Foreskin melanocyte (primary cell): ENCODE measurements at places on chromosomes 2 and 18.

DNA sequence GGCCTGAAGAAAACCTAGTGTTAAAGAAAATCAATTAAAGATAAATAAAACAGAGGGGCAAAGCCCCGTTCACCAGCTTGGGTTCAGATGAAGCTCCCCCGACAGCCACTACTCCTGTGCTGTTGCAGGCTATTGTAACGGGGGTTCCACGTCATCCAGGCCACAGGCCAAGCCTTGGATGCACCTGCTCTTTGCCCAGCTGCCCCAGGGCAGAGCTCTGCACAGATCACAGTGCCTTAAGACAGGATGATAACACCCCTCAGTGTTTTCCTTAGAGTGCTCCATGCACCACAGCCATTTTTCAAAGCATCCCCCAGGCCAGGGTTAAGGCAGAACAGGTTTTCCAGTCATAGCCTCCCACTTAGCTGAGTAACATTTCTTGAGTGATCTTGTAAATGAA is 32.0 kb downstream of the FASTKD2 start:
- no peak for DNase-seq

DNA sequence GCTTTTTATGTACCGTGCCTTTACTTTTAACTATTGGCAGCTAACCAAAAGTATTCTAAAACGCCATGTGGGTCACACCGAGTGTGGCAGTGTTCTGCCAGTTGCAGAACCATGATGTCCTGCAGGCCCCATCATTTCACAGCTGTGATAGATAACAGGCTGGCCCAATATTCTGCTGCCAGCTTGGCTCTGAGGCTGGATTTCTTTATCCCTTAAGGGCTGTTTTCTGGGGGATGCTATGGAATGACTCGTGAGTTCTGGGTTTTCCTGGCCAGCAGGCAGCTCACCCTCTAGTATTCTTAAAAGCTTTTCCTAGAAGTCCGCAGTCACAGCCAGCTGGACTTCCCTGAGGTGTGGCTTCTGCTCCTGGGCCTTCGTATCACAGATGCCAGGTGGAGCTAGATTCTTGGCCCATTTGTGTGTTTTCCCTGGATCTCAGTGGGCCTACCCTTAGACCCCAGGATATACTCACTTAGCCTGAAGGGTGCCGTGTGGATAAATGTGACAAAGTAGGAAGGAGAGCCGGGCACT is 41.0 kb downstream of the FHOD3 start:
- no peak for DNase-seq

DNA sequence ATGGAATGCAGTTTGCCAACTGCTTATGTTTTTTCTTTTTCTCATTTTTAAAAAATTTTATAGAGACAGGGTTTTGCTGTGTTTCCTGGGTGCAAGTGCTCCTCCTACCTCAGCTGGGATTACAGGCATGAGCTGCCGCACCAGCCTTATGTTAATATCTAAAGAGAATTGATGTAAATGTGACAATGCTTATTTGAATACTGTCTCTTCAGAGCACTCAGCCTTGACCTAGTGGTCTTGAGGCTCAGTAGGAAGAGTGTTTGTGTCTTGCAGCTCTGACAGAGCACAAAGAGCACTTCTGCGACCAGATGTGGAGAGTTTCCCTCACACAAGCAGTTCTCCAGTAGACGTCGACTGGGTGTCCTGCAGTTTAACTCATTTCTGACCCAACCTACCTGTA is 55.3 kb downstream of the ARHGEF4 start:
- DNase-seq = no peak

DNA sequence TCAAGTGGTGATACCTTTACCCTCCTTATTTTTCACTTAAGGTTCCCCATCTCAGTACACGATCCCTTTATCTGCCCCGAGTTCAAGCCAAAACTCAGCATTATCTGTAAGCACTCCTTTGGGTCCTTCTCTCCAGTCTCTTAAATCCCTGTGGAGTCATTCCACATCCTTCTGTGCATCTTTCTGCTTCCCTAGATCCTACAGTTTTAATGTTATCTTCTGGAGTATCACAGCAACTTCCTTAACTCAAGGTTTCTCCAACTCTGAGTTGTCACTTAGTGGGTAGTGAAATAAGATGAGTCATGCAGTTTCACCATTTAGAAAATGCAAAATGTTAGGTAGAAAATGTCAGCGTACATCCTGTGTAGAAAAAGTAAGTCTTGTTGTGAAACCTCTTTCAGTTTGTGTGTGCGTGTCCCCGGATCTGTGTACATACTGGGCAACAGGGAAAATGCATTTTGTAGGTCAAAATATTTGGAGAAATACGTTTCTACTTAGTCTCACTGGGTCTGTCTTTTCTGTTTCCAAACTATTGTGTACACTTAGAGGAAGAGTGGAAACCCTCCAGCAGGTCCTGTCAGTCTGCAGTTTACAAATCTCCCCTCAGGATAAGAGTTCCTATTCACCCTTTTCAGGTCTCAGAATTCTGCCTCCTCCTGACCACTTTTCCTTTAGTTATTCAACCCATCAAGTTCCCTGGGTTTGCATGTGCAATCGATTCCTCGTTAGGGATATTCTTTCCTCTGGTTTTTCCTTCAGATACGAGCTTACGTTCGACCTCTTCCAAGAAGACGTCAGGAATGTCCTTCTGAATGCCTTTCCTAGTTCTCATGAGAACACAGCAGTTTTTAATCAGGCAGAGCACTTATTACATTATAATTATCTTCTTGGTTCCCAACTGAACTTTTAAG is 154.8 kb downstream of the TGIF1 start:
- peak; percentile 92 for DNase-seq

- DNase-seq = peak; percentile 3
Observed at GRCh38 chr2:17373741-17374140, 144.5 kb downstream of the RAD51AP2 start.

DNA sequence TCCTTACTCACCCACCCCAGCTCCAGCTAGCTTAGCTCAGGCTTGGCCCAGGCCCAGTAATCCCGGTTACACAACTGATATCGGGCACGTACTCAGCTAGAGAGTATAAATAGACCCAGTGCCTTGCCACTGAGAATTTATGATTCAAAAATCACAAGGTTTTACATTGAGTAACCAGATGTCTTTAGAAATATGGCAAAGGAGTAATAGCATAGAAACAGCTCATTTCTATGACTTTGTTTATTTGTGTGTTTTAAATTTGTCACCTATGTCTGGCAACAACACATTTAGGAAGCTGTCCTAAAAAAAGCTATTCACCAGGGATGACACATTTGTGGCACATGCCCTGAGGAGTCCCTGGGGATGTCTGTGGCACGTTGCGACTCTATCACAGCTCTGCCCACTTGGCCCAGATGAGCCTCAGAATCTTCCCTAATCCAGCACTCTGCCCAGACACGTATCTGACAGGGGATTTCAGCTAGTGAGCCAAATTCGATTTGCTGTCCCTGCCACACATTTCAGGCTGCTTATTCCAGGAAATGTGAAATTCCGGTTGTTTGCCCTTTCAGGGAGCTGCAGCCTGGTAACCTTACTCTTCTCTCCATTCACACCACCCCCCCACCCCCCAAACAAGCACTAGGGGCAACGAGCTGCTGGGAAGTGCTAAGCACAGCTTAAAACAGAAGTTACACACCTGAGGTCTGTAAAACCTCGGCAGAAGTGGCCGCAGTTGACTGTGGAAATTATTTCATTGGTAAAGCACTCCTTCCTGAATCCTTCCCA is 85.4 kb upstream of the ZCCHC2 start:
- DNase-seq = peak; percentile 59

GRCh38 chr2:237279012-237279768 is 134.8 kb downstream of the COL6A3 start:
- DNase-seq = no peak

GRCh38 chr18:8707556-8708300 is 2.4 kb downstream of the MTCL1 start:
- DNase-seq = no peak

- no peak for DNase-seq
Observed at GRCh38 chr2:31268344-31268743, 34.4 kb downstream of the EHD3 start.

- DNase-seq = peak; percentile 57
Observed at GRCh38 chr2:241108271-241109209, 6.5 kb upstream of the MTERF4 start.

DNA sequence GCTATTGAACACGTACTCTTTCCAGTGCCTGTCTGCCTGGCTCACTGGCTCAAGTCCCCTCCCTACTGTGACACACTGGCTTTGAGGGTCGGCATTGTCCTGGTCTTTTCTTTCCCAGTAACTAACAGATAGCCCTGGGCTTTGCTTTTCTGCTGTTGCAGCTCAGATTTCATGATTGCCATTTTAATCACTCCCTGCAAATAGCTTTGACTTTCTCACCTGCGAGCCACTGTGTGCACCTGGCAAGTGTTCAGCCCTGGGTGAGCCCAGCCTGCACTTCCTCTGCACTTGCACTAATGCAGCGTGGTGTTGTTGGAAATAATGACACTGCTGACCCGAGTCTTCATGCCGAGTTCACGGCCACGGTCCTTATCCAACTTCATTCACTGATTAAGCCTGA is 52.9 kb downstream of the DCDC2C start:
- no peak for DNase-seq

GRCh38 chr2:30155889-30156658 is 9.3 kb downstream of the YPEL5 start:
- DNase-seq = no peak

- DNase-seq = no peak
Observed at GRCh38 chr2:27039426-27039825, 6.7 kb downstream of the TMEM214 start.

GRCh38 chr2:143345887-143346787 is 216.9 kb downstream of the ARHGAP15 start:
- no peak for DNase-seq

- no peak for DNase-seq
Observed at GRCh38 chr2:6219906-6220305, 527.7 kb downstream of the SOX11 start.

DNA sequence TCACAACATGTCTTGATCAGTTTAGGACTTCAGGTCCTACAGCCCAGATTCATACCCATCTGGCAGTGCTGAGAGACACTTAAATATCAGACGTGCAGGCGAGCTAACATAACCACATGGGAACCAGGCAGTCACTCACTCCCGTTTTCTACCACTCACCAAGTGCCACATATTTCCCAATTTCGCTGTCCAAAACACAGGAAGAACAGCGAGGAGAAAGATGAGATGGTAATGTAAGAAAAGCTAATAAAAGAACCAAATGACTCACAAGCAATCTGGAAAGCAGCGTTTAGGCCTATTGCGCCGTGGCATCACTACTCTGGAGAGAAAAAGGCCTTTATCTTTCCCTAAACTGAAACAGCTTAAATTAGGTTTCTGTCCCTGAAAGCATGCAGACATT is 647.8 kb upstream of the SLC39A10 start:
- no peak for DNase-seq

DNA sequence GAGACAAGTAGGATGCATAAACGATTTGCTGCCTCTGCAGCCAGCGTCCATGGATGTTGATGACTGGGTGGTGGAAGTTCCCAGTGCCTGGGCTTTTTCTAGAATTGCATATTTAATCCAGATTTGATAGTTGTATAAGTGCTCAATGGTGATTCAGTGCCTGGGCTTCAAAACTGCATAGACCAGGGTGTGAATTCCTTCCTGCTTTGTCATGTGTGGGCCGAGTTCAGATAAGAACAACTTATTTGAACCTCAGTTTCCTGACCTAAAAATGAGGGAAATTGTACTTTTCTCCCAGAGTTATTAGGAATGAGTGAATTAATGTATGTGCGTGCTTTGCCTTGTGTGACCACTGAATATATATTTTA is 154.6 kb downstream of the WDSUB1 start:
- DNase-seq = peak; percentile 23

- DNase-seq = no peak
Observed at GRCh38 chr2:102538491-102538890, 65.5 kb downstream of the SLC9A4 start.

DNA sequence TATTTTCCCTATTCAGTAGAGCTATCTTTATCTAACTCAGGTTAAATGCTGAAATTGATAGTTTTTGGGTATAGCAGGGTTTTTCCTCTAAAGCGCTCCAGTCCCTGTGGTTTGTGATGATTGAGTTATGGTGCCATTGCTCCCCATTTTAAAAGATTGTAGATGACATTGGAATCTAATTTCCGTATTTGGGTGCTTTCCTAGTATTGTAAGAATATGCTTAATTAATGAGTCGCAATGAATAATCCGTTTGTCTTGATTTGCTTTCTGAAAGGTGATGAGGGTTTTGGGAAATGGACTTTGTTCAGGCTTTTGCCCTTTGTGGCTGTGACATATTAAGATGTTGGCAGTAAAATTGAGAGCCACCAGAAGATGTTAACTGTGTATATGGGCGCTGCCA is 3.9 kb downstream of the RPS7 start:
- no peak for DNase-seq

DNA sequence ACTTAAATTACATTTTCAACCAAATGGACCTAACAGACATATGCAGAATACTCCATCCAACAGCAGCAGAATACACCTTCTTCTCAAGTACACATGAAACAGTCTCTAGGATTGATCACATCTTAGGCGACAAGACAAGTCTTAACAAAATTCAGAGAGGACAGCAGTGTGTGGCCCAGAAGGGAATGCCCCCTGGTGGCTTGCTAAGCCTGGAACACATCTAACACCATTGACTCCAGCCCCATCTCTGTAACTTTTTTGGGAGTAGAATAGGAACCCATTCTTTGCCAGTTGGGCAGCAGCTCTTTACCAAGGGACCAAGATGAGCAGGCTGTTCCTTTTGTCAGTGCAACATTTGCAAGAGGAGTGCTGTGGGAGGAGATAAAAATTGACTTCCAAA is 249.9 kb downstream of the PLCL1 start:
- DNase-seq = no peak

- DNase-seq = no peak
Observed at GRCh38 chr2:69057660-69058059, 44.7 kb downstream of the ANTXR1 start.

DNA sequence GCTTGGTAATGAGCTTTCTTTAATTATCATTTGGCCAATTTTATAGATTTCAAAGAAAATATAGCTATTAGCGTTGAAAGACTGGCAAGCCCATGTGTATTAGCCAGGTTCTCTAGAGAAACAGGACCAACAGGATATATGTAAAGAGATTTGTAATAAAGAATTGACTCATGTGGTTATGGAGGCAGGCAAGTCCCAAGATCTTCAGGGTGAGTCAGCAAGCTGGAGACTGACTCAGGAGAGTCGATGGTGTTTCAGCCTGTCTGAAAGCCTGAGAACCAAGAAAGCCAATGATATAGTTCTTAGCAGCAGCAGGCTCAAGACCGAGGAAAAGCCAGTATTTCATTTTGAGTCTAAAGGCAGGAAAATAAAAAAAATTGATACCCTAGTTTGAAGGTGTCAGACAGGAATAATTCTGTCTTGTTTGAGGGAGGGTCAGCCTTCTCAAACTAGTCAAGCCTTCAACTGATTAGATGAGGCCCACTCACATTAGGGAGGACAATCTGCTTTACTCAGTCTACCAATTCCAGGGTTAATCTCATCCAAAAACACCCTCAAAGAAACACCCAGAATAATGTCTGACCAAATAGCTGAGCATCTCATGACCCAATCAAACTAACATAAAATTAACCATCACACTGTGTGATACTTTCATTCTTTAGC is 78.3 kb upstream of the CRIM1 start:
- peak; percentile 45 for DNase-seq
